Sigmoid colon (tissue), 7 donors: ENCODE measurements at places on chromosomes 2 and 18.
A peak's percentile ranks its signal among the peaks of the same experiment; 100 is the strongest.

- DNase-seq: no peak
These were observed 45.1 kb upstream of the RAB27B start for GRCh38 chr18:54783139-54783538.

- no peak for DNase-seq
These were observed 25.3 kb downstream of the XPO1 start for GRCh38 chr2:61512768-61513398.

GRCh38 chr2:20583425-20583881, 67.4 kb downstream of the HS1BP3 start:
- DNase-seq: peak; percentile 69

GRCh38 chr2:196821195-196821594, 12.0 kb upstream of the C2orf66 start:
- DNase-seq: no peak

DNA sequence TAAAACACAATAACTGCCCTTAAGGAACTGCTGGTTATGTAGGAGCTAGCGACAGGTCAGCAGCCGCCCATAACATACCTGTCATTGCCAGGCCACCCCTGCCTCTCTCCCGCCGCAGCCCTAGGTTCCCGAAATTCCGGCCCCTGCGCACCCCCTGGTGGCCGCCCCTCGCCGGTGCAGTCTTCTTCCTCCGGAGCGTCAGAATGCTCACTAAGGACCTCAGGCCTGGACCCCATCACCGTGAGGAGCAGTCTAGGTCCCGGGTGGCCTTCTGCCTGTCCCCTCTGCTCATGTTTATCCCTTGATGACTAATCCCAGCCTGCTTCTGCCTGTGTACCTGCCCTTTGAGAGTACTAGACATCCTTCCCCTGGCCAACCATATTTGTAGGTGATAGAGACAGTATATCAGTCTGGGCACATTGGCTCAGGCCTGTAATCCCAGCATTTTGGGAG, 115.7 kb upstream of the SLC1A4 start:
- DNase-seq: peak; percentile 86

DNA sequence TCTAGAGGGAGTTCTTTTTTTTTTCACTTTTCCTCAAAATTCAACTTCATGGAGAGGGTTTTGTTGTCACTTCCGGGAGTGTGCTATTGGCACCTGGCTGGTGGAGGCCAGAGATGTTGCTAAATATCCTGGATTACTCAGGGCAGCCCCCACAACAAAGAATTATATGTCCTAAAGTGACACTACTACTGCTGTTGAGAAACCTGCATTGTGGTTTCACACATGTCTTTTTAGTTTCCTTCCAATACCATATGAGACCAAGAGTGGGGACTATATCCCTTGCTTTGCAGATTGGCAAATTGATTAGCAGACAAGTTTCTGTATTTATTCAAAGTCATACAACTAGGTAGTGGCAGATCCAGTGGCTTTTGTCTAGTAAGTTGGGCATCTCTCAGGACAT, 826.8 kb downstream of the TRIB2 start:
- no peak for DNase-seq

GRCh38 chr2:154130821-154131220, 259.1 kb downstream of the GALNT13 start:
- no peak for DNase-seq
